Activated T-cell treated with anti-CD3 and anti-CD28 coated beads, Interleukin-2, amount 50 U/mL, for 48 hours (primary cell): ENCODE measurements at places on chromosomes 7 and 10.

DNA sequence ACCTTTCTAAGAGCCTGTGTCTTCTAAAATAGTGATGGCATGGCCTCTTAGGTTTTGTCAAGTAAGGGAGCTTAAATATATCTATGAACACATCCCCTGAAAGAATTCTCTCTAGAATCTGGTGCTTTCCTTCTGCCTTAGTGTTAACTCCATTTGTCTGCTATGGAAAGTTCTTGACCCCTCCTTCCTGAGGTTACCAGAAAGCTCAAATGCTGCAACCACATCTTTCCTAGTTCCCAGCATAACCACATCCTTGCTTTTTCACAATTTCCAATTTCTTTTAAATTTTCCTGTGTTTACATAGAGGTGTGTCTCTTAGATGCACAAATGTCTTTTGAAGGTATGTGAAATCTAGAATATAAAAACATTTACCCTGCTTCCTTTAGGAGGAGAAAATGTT is 16.4 kb upstream of the GSDME start:
- DNase-seq, result no peak

- DNase-seq, result no peak
Observed at GRCh38 chr7:2198760-2199159, 34.0 kb downstream of the MAD1L1 start.

- no peak for DNase-seq
Observed at GRCh38 chr7:30789334-30789711, 18.1 kb downstream of the MINDY4 start.

GRCh38 chr10:43130770-43131171 is 7.5 kb upstream of the CSGALNACT2 start:
- no peak for DNase-seq

DNA sequence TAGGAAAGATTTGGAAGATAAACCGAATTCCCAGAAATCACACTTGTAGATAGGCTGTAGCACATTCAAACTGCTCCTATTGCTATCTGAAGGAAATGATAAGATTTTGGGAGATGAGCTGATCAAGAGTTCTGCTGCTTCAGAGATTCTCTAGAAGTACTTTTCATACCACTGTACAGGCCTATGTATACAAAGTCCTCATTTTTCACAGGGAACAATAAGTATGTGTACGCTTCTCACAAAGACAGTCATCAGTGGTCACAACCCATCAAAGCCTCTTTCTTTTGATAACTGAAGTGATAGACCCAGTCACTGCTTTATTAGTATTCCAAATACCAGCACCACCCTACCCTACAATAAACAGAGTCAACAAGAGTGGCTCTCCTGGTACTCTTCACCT is 15.6 kb upstream of the SEPTIN7 start:
- no peak for DNase-seq

DNA sequence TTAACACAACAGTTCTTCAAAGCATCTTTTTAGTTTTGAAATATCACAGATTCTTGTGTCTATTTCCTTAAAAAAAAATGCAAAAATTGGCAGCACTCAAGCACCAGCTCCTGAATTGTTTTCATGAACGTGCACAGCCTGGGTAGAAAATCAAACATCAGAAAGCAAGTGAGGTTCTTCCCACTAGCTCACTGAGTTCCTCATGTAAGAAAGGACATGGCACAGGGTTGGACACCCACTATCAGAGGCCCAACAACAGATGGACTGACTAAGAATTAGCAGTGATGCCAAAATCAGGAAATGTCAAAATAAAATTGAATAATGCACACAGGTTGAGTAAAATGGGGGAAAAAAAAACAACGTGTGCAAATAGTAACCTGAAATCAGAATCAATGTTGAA is 146.8 kb downstream of the PCLO start:
- DNase-seq, result no peak

GRCh38 chr7:114508086-114508485 is 93.5 kb downstream of the FOXP2 start:
- no peak for DNase-seq

GRCh38 chr7:135206941-135207391 is 4.4 kb downstream of the WDR91 start:
- no peak for DNase-seq

GRCh38 chr10:3580565-3580964 is 204.4 kb downstream of the KLF6 start:
- DNase-seq, result no peak

- DNase-seq, result no peak
Observed at GRCh38 chr7:66323114-66323796, 118.1 kb downstream of the TPST1 start.

DNA sequence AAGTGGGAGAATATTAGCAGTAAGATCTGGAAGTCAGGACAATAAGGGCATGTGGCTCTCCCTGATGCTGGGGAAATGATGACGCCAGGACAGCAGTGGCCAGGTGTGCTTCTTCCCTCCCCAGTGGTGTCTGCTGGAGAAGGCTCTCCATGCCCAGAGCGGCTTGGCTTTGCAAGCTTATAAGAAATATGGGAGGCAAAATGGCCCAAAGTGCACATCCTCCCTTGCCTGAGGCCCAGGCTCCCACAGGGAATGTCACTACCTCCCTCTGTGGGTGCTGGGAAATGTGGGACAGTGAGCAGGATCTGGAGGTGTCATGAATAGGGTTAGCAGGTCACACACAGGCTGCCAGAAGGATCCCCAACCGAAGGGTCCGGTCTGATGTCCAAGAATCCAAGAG is 17.1 kb upstream of the ZNF488 start:
- DNase-seq, result no peak

DNA sequence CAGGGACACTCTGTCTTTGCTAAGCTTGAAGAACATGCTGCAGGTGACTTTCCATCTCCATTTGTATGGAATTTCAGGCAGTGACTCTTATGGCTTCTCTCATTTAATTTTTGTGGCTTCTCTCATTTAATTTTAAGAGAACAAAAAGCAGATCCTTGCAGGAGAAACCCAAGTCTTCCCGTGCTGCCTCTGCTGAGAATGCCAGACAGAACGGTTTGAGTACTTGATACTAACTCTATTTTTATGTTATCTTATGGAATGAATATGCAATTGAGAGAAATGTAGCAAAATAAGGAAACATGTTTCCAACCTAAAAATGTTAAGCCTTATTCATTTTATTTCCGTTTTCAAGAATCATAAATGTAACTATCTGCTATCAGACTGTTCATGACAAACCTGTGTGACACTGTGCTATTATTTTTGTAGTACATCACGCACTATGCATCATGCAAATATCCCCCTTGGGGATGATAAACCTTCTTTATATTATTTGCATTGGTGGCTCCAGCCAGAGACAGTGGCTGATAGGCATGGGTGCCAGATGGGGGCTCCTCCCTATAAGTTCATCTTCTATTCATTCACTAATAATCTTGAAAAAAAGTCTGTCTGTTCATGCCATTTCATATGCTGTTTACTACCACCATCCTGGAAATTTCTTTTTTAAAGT is 6.9 kb upstream of the RAPGEF5 start:
- no peak for DNase-seq

DNA sequence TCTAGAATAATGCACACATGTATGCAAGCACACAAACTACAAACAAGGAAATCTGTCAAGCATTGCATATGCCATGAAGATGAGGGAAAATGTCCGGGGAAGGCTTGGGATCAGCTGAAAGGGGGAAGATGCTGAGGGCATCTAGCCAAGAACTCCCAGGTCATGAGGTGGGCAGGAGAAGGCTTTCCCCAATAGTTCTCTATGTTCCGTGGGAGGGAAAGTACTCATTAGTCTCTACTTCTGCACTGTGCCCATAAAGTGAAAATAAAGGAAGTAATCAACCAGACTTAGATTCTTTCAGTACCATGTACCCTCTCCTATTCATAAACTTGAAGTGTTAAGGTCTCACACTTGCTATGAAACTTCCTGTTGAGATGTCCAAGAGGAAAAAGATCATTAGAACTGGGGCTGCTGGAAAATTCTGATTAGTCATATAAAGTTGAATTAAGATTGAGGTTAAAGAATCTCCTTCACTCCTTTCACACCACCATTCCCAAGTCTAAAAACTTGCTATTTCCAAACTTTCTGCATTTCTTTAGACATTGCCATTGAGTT is 17.1 kb upstream of the LIPF start:
- no peak for DNase-seq

DNA sequence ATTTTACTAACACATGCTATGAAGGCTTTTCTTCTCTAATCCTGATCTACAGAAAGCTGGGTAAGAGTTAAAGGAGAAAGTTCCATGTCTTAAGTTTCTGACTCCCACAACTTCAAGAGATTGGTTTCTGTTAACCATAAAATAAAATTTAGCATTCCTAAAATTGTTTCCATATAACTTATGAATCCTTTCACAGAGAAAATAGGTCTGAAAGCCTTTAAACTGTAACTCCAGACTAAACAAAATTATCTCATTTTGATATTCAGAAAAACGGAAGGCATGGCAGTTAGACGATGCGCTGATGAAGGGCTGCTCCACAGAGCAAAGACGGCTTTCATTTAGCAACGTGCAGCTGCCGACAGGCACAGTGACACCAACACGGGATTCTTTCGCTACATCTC is 133.3 kb downstream of the SLC25A13 start:
- DNase-seq, result no peak

DNA sequence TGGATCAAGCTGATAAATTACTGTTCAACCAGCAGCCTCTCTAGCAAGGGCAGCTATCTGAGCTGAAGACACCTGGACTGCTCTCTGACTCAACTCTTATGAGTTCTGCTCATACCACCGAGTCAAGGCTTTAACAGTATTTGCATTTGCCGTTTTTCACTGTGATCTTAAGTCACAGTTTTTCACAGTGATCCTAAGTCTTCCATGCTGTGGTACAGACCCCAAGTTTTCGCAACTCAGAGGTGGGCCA is 31.3 kb downstream of the PIP4K2A start:
- no peak for DNase-seq

DNA sequence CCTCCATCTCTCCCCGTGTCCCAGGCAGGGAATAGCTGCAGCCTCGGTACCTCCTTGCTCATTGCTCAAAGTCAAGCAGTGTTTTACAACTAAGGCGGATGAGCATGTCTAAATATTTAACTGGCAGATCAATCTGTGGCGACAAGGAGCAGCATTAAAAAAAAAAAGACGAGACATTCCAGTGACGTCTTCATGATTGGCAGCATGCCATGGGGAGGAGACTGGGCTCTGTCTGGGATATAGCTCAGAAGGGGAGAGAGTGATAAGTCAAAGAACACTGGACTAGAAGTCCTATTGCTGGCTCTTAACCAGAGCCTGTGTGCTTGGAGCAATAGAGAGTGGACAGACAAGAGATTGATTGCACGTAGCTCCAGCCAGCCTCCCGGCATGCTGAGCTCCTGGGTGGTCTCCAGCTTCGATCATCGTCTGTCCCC is 287.5 kb upstream of the PODXL start:
- no peak for DNase-seq

GRCh38 chr10:103616705-103617601 is 123.4 kb downstream of the NEURL1 start:
- DNase-seq, result no peak

DNA sequence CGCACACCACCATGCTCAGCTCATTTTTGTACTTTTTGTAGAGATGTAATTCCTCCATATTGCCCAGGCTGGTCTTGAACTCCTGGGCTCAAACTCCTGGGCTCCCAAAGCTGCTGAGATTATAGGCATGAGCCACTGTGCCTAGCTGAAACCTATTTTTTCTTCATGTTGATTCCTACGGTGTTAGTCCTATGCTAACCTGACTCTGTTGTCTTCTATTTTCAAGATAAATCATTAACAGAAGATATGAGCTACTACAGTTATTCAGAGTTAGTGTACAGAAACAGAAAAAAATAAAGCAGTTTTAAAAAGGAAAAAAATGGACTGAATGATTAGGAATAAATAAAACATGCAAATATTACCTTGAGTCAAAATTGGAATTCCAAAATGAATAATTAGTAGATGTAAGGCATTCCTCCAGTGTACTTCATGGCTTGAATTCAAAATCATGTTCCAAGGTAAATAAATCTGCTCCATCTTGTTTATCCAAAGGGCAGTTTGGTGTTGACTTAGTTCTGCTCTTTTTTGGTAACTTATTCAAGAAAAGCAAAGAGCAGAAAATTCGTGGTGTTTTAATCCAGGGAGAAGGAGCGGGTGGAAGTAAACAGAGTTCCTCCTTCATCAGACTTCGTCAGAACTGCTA is 185.8 kb downstream of the CACNB2 start:
- DNase-seq, result no peak

DNA sequence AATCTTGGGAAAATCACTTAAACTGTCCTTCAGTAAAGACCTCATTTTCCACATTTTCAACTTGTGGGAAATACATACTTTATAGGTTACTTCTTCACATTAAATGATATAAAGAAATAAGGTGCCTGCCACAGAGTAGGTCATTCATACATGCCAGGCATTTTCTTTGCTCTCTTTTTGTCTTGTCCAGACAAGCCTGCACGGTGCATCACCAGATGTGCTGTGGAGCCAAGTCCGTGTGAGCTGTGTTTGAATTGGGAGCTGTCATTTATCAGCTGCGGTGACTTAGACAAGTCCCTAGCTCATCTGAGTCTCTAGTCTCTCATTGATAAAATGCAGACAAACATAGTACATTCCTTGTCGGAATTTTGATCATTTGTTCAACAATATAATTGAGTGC is 432.9 kb downstream of the SORCS3 start:
- DNase-seq, result no peak

DNA sequence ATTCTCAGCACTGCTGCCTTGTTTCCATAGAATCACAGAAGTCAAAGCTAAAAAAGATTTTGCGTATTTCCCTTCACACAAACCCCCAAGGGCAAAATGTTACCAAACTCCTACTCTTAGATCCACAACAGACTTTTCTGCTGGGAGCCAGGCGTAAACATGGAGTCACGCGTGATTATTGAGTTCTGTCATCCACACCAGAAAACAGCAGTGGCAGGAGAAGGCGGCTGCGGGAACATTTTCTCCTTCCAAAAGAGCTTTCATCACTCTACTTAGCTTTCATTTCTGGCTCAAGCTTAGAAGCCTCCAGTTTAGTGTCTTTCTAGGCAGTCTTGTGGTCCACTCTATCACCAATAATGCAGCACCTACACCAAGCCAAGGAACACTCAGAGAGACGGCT is 712.9 kb upstream of the NRP1 start:
- DNase-seq, result no peak

- no peak for DNase-seq
Observed at GRCh38 chr10:7261351-7261750, 149.5 kb downstream of the SFMBT2 start.

DNA sequence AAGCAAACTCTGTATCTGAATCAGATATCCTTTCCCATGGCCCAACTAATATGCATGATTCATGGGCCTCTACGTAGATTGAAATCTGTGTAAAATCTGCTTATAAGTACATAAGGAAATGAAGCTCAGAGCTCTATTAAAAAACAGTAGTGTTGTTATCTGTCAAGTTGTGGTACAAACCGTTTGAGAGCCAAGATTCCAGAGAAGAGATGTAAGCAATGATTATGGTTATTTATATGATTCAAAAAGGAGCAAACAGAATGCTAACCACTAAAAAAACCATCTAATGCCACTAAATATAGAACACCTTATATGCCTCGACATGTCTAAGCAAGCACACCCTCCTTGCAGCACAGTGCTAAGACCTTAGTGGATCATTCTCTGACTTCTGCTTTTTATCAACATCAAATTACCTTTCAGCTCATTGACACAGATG is 26.6 kb downstream of the RPP38 start:
- no peak for DNase-seq

GRCh38 chr7:19144661-19145433 is at the start of gene FERD3L:
FERD3L (minus strand) TSS chr7:19145421; CDS start chr7:19145362, 59 bp downstream.
- DNase-seq, result no peak

- no peak for DNase-seq
Observed at GRCh38 chr10:103262229-103262628, 14.7 kb upstream of the INA start.
